ENCODE measurements at places on chromosomes 1 and 21.

GRCh38 chr1:161970633-161971032 lies 53.0 kb downstream of the OLFML2B start:
- no peak for DNase-seq

GRCh38 chr1:90836345-90836679 lies 119.2 kb upstream of the BARHL2 start:
- no peak for DNase-seq

GRCh38 chr21:38244885-38245869 lies 11.6 kb upstream of the KCNJ15 start:
- DNase-seq = no peak

DNA sequence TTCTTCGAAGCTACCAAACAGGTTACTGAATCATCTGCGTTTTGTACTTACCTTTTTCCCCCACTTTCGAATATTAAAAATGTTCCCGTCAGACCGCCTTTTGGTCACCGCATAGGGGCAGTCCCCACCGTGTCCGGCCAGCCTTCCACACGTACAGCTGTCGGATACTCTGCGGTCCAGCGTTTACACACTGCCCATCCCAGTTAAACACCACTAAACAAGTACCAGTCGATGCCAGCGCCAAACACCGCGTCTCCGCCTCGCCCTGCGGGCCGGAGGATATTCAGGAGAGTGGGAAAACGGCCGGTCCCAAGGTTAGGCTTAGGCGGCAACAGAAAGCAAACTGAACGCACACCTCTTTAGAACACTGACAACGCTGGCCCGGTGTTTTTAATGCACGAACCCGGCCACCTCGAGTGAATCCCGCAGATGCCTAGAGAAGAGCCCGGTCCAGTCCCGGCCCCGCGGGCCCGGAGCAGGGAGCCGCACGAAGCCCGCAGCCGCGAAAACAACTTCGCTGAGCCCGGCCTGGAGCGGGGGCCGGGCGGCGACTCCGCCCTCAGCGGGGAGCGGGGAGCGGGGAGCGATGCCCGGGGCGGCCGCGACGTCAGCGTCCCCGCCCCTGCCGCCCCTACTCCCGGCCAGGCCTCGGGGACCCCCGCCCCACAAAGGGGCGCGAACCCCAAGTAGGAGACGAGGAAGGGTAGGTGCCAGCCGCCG lies 730 bp upstream of the PHF13 start:
- DNase-seq = no peak

DNA sequence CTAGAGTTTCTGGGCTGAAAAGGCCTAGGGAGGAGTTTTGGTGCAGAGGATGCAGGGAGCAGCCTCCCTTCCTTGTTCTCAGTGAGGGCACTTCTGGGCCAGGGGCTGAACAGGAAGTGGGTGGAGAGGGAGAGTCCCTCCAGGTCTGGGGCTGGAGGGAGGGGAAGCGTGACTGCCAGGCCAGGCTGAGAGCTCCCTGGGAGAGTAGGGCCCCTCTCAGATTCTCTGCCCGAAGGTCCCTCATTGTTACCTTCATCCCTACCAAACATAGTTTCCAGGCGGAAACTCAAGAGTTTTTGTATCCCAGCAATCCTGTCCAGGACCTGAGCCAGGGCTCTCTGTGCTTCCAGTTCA lies 36.8 kb downstream of the CITED4 start:
- no peak for DNase-seq

DNA sequence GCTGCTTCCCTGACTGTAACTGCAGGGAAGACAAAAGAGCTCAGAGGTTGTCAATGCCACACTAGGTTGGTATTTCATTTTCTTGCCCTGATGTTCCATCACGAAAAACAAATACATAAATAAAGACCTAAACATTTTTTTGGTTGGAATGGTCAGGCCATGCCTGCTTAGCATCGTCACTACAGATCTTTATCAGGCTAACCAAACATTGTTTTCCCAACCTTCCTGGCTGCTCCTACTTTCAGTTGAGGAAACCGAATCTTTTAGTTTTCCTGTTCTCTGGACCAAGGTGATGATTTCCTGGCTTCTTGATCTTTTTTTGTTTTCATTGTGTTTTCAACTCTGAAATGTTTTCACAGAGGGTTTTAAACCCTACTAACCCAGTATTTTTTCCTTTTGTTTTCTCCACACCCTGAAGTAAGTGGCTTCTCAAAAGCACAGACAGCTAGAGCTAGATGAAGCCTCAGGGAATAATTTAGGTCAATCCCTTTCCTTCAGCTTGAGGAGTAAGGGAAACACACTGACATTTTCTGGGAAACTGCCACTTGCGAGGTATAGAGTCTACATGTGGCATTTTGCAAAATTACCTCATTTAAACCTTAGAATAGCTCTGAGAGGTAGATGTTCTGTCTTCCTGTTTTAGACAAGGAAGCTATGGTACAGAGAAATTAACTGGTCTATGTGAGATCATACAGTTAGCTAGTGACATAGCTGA lies 67.2 kb upstream of the CNN3 start:
- no peak for DNase-seq

DNA sequence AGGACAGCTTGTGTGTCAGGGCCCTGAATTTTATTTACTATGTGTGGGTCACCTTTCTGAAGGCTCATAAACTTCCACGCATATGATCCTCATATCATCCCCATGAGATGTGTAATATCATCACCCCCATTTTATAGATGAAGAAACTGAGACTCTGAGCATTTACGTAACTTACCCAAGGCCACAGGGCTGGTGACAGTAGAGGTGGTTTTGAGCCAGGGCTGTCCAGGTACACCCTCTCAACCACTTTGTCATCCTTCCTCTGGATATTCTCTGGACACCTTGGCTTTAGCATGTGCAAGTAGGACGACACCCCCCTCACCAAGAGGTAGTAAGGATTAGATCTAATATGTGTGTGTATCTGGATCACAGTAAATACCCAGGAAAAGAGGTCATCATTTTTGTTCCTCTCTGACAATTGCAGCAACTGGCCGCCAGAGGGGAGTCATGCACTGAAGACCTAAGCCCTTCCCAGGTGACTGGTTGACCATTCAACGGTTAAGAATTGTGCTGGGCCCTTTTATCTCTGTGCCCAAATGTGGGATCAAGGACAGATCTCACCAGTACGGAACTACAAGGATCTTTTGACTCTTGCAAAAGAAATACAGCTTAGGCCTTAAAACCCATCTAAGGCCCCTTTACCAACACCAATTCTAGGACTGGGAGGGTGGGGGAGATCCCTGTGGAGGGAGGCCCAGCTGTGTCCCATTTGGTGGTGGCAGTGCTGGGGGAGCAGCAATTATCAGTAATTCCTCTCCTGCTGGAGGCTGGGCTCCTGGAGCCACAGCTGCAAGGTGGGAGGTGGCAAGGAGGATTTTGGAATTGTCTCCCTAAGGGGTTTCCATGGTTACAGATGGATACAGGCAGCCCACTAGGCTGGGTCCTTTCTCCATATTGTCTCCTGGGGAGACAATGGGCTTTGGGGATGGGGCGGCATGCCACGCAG lies 13.7 kb upstream of the E2F2 start:
- DNase-seq = no peak

DNA sequence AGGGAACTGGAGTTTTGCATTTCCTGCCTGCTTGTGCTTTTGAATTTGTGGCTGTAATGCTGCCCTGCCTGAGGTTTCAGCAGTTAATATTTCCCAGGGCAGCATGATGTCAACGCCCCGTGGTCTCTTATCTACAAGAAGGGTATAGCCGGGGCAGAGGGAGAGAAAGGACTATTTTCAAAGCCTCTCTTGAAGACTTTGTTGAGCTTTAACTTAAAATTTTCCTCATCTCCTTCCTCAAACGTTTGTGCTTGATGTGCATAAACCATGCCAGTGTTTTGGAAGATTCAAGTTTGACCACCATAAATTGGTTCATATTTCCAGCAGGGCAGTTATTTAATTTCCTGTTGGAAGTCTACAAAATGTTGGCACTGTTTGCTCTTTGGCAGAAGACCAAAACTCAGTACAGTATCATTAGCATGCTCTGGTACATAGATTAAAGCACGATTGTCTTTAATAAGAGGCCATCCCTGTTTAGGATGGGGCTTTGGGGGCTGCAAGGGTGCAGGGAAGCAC lies 43.4 kb downstream of the ROR1 start:
- no peak for DNase-seq

GRCh38 chr21:45146306-45146705 lies 71.9 kb downstream of the ADARB1 start:
- no peak for DNase-seq

DNA sequence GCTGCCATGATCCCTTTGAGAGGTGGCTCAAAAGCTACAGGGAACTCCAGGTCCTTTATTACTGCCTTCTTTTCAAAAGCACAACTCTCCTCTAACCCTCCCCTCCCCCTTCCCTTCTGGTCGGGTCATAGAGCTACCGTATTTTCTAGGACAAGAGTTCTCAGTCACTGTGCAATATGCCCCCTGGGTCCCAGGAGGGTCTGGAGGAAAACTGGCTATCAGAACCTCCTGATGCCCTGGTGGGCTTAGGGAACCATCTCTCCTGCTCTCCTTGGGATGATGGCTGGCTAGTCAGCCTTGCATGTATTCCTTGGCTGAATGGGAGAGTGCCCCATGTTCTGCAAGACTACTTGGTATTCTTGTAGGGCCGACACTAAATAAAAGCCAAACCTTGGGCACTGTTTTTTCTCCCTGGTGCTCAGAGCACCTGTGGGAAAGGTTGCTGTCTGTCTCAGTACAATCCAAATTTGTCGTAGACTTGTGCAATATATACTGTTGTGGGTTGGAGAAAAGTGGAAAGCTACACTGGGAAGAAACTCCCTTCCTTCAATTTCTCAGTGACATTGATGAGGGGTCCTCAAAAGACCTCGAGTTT lies 3.1 kb downstream of the BTG2 start:
- no peak for DNase-seq

DNA sequence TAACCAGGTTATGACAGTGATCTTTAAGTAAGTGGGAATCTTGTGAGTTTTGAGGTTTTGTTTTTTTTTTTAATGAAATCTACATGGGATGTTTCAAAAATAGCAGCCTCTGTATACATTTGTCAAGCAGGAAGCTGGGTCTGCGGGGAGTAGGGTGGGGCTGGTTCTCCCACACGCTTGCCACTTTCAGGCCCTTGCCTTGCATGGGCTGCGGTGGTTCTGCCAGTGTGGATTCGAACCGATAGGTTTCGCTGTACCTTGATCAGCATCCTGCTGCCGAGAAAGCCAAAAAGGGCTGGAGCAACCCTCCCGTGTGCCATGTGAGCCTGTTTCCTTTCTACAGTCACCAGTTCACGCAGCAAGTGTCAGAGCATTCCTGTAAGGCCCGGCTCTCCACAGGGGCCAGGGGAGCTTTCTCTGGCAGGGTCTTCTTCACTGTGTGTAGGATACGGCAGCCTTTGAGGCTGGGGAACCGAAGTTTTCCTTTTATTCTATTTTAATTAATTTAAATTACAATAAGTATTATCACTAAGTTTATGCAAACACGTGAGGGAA lies 79.2 kb upstream of the SAMD11 start:
- DNase-seq = no peak

GRCh38 chr1:108661030-108661609 lies at the start of gene HENMT1:
Gene HENMT1 (minus strand): TSS chr1:108661093. CDS start chr1:108659884, 1,209 bp downstream.
- DNase-seq = peak; percentile 27

DNA sequence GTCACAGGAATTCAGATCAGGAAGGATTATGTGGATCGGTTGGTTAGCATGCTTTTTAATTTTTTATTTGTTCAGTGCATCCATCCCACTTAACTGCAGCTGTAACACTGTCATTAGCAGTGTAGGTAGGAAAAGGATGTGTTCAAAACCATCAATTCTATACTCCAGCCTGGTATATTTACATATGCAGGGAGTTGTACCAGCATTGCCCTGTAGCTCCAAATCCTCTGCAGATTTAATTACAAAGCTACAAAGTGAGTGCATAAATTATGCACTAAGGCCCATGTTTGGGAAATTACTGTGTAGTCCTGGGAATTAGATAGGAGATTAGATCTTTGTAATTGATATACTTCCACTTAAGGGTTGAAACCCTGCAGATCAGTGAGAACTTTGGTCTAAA lies 15.9 kb upstream of the OSBPL9 start:
- DNase-seq = no peak

GRCh38 chr1:197937892-197938291 lies 20.7 kb downstream of the LHX9 start:
- DNase-seq = no peak

GRCh38 chr1:170071378-170071777 lies 3.1 kb downstream of the KIFAP3 start:
- DNase-seq = no peak

- no peak for DNase-seq
Measured at GRCh38 chr21:46222436-46223116, 6.0 kb downstream of the LSS start.

- no peak for DNase-seq
Measured at GRCh38 chr1:225941942-225942222, 862 bp upstream of the LEFTY2 start.

DNA sequence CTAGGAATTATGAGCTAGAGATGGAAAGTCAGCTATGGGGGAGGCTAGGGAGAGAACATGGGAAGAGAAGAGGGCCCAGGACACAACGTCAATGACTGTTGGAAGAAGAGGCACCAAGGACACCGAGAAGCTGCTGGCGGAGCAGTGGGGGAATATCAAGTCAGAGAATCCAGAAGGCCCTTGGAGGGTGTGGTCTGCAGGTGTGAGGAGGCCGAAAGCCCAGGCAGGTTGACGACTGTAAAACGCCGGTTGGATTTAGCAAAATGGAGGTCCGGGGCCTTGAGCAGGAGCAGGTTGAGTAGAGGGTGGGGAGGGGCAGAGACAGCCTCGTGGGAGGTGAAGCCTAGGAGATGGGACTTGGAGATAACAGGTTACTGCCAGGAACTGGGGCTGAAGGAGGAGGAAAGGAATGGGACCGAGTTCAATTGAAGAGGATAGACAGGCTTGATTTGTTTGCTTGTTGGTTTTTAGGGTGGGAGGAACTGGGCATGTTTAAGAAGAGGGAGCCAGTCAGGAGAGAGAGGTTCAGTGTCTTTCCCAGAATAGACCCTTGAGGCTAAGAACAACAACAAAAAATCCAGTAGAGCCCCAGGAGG lies 35.1 kb downstream of the EDN2 start:
- DNase-seq = no peak

DNA sequence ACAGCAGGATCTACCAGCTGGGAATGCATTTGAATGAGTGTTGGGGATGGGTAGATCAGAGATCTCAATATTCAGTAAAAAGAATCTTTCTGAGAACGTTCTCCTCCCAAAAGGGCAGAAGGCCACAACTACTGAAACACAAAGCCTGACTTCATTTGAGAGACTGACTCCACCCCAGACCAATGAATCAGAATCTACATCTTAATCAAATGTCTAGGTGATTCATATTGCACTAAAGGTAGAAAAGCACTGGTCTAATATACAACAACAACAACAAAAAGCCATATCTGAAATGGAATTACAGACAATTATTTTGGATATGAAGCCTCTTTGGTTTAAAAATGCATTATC lies 123.9 kb downstream of the SMYD3 start:
- DNase-seq = no peak
